ENCODE measurements at places on chromosomes 3 and 15.

- no peak for DNase-seq
Observed at GRCh38 chr3:43759297-43759782, 68.6 kb downstream of the ABHD5 start.

DNA sequence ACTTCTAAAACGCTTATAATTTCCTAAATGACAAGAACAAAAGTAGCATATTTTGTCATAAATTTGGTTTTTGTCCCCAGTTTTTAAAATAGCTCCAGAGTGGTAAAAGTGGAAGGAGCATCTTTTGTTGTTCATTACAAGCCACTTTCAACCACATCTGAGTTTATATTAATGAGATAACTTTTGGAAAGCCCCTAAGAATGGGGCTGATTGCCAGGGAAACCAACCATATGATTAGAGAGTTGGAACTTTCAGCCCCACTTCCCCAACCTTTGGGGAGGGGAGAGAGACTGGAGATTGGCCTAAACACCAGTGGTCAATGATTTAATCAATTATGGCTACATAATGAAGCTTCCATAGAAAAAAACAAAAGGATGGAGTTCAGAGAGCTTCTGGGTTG, 57.4 kb downstream of the CPA3 start:
- no peak for DNase-seq

DNA sequence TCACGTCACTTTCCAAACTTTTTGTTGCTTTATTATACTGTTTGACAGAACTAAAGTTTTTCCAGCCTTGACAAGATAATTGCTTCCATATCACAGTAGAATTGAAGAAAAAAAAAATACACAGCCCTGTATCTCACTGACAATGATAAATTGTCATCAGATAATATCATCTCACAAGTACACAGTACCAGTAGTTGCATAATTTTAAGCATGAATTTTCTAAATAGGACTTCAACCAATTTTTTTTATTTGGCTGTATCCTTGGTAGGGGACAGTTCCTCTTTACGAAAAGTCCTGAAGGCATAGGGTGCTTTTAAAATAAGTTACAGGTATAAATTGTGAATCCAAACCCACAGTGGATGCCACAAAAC, 230.7 kb downstream of the ATP8B4 start:
- no peak for DNase-seq

DNA sequence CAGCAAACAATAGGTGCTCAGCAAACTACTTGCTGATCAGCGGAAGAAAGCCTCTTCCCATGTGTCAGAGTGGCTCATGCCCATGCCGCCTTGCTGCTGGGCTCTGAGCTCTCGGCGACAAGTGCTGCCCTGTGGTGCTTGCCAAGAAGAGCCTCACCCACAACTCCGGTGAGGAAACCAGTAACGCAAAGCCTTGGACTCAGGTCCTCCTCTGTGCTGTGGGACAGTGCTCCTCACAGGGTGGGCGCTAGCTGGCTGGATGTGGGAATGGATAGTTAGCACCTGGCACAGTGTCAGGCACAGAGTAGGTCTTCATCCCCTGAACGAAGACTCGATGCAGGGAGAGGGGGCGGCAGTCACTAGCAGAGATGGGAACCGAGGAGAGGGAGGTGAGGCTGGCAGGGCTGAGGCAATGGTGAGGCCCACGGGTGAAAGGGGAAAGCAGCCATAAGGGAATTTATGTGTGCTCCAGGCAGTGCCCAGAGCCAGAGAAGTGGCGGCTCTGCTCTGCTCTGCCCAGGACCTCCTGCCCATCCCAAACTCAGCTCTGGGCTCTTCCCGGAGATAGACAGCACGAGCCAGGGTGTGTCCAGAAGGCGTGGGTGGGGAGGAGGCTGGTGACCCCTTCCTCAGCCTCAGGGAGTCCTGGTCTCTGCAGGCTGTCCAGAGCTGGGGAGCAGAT, 55.7 kb downstream of the IQSEC1 start:
- no peak for DNase-seq

GRCh38 chr3:125148016-125148812, 64.3 kb downstream of the SLC12A8 start:
- no peak for DNase-seq

- DNase-seq: no peak
Observed at GRCh38 chr3:195809796-195810454, 1.8 kb downstream of the MUC4 start.

- DNase-seq: no peak
Observed at GRCh38 chr15:50774450-50774849, 8.9 kb upstream of the SPPL2A start.

DNA sequence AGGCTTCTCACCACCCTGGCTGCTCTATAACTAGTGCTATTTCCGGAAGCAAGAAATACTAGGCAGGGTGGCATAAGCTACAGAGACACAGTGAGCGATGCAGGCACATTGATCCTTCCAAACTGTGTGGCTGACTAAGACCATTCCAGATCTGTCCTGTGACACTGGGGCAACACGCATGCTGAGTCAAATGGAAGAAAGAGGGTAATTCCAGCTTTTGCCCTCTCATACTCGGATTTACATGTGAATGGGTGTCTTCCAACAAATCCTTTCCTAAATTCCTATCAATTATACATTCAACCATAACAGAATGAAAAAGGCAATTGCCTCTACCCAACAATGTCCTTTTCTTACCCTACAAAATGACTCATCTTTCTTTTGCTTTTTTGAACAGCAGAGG, 5.1 kb downstream of the FSIP1 start:
- no peak for DNase-seq

- DNase-seq: no peak
Observed at GRCh38 chr3:64133987-64134386, 91.3 kb downstream of the PRICKLE2 start.

- DNase-seq: no peak
Observed at GRCh38 chr3:54163441-54163840, 41.1 kb downstream of the CACNA2D3 start.

DNA sequence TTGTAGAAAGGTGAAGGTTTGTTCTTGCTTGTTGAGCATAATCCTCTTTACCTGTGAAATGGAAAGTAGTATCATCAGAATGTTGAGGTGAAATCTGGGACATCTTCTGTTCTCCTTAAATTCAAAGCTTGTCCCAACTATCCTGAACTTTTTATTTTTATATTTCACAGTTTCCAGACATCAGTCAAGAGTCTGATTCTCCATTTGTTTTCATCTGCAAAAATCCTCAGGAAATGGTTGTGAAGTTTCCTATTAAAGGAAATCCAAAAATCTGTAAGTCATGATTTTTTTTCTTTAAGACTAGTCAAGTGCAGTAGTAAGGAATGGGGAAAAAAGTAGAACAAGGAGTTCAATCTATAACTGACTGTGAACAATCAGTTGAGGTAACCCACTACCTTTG, 15.5 kb upstream of the ZNF609 start:
- no peak for DNase-seq

Measured in activated T-helper 1 cell treated with anti-CD3 and anti-CD28 coated beads, Interleukin-2, amount 50 U/mL, for 16 hours (primary cell).